Osteoblast (primary cell): ENCODE measurements at places on chromosomes 2 and 18. TPM values are rescaled to one million over a fixed set of nuclear protein-coding genes. Genes with fewer than 3 reads are reported as not detected.

DARS1 gene
- 100 and 119 TPM in 2 replicates for total RNA-seq

PLEK gene
- total RNA-seq = 0.36 TPM in 1 of 2 replicates, not detected in the other

IMPA2 gene
- 11.2 and 14.4 TPM in 2 replicates for total RNA-seq

MC4R gene
- under 0.01 TPM in 1 of 2 replicates, not detected in the other for total RNA-seq

FZD7 gene
- total RNA-seq = 64.8 and 73.8 TPM in 2 replicates

RTP5 gene
- not detected in 2 replicates for total RNA-seq

LDLRAD4 gene
- total RNA-seq = under 0.01 and 0.88 TPM in 2 replicates

DNA sequence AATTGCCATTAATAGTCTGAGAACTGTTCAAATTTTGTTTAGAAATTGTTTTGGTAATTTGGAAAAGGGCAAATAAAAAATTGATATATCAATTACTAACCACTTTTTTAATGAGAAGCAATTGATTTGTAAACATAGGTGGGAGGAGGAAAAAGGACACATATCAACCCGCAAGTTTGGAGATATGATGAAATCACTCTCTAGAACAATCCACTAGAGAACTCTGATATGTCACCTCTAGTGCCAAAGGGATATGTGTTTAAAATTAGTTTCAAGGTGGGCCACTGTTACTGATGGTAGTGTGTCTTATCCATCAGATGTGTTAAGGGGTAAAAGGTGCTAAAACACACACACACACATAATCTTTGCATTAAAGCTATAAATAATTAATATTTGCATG, 16.6 kb downstream of the IFIH1 start:
- H3K4me1 ChIP-seq = peaks cover 13% of the 10 kb centered on the region
- DNase-seq = no peak
- no peak overlapping the region for H3K27ac ChIP-seq
- no peaks in the 10 kb centered on the region for H3K36me3 ChIP-seq

DNA sequence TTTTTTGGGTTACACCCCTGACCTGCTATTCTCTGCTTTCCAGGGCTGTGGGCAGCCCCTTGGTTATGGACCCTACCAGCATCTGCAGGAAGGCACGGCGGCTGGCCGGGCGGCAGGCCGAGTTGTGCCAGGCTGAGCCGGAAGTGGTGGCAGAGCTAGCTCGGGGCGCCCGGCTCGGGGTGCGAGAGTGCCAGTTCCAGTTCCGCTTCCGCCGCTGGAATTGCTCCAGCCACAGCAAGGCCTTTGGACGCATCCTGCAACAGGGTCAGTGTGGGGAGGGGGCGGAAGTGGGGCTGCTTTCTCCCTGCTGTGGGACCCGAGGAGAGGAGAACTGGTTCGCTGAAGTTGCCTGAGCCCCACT, 9.7 kb upstream of the WNT10A start:
- peaks cover 85% of the 10 kb centered on the region for H3K27me3 ChIP-seq
- no peak overlapping the region for H3K4me3 ChIP-seq
- H3K27ac ChIP-seq = no peak overlapping the region
- H3K4me1 ChIP-seq = no peaks in the 10 kb centered on the region

DNA sequence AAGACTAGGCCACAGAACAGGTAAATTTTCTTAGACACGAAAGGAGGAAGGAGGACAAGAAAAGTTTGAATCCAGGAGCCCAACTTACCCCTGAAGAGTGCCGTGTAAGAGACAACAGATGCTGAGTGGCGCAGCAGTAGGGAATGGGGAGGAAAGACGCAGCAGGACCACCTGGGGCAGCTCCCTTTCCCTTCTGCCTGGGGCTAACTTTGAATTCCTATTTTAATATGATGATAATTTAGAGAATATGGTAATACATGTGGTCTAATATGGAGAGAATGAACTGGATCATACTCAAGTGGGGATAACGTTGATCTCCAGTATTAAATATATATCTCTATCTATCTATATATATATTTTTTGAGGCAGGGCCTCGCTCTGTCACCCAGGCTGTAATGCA, 69.3 kb downstream of the CLIP4 start:
- H3K36me3 ChIP-seq = peaks cover 21% of the 10 kb centered on the region
- H3K4me1 ChIP-seq = peaks cover 7% of the 10 kb centered on the region
- no peak overlapping the region for H3K27ac ChIP-seq
- DNase-seq = no peak
- H3K4me3 ChIP-seq = no peak overlapping the region
- no peaks in the 10 kb centered on the region for H3K27me3 ChIP-seq

DNA sequence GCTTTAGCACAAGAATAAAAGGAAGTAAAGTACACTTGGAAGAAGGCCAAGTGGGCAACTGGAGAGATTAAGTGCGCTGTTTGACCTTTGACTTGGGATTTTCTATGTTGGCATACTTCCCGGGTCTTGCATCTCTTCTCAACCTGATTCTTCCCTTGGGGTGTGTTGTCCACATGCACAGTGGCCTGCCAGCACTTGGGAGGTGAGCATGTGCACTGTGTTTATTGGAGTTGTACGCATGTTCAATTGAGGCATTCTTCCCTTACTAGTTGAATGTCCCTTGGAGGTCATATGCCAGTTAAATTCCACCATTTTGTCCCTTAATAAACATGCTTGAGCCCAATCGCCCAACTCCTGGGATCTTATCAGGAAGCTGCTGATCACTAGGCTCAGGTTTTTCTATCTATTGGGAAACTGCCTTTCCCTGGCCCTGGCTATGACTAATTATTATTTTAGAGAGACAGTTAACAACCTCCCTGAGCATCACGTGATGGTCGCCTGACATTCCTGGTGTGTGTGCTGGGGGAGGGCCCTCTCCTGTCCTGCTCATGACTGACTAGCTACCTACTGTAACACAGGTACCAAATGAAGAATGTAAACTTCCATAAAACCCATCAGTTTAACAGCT, 62.5 kb upstream of the RAPGEF4 start:
- no peak overlapping the region for H3K4me3 ChIP-seq
- H3K27me3 ChIP-seq = no peaks in the 10 kb centered on the region
- no peak overlapping the region for H3K27ac ChIP-seq
- H3K4me1 ChIP-seq = peaks cover 13% of the 10 kb centered on the region

- no peaks in the 10 kb centered on the region for H3K27me3 ChIP-seq
- DNase-seq = no peak
- H3K4me1 ChIP-seq = no peaks in the 10 kb centered on the region
- no peak overlapping the region for H3K27ac ChIP-seq
These were observed 90.7 kb downstream of the DPP4 start for GRCh38 chr2:161983331-161983651.

DNA sequence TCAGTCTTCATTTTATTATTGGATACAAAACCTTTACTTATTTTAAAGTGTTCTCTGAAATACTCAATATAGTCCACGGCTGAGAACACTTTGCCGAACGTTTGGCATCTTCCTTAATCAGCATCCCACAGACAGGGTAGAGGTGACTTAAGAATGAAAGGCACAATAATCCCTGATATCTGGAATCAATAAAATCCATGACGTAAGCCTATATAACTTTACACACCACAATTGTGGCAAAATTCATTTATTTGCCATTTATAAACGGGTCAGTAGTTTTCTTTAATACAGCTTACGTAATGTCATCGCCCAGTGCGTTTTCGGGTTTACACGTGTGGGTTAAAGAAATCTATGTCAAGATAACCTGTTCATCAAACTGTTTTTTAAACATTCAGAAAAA, 1.3 kb downstream of the MGAT4A start:
- DNase-seq = no peak
- H3K27ac ChIP-seq = no peak overlapping the region
- H3K4me3 ChIP-seq = no peak overlapping the region
- no peaks in the 10 kb centered on the region for H3K4me1 ChIP-seq
- H3K27me3 ChIP-seq = peaks cover 70% of the 10 kb centered on the region

DNA sequence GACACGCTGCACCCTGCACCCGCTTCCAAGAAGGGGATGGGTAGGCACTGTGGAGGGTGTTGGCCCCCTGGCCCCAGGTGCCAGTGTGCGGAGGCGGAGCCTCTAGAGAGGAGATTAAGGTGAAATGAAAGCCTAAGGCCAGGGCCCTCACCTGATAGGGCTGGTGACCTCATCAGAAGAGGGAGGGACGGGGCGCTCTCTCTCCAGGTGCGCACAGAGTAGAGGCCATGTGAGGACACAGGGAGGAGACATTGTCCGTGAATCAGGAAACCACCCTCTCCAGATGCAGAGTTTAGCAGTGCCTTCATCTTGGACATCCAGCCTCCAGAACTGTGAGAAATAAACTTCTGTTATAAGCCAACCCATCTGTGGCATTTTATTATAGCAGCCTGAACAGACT, 62.3 kb downstream of the PSMG2 start:
- no peak for DNase-seq
- H3K27ac ChIP-seq = no peak overlapping the region
- H3K4me1 ChIP-seq = peaks cover 12% of the 10 kb centered on the region

DNA sequence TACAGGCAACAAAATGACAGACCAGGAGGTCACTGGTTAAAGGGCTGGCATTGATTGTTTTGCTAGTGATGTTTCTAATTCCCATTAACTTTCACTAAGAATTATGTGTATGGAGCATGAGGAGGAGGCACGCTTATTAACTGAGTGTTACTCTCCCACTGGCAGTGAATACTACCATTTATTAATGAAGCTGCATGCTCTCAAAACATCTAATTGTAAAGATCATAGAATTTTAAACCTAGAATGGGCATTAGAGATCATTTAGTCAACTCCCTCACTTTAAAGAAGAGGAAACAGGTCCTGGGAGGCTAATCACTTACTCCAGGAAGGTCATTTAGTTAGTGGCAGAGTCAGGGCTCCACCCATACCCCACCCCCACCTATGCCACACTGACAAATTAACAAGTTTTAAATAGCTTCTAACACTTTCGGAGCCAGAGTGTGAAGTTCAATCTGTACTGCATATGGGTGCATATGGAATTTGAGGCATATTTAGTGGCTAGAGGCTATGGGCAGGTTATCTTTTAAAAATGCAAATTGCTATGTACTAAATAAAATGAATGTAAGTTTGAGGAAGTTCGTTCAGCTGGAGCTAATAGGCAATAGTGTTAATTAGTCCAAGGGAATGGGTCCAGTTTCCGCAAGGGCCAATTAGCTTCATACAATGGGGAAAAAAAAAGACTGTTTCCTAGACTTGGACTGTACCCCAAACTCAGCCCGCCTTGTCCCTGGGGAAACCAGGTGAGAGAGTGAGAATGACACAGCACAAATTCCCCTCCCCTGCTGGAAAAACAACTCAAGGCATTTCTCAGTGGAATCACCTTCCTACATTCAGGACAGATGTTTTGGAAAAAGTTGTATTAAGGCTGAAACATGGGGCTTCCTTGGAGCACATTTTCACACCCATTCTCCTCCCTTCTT, 178.8 kb downstream of the ICOS start:
- no peak overlapping the region for H3K27ac ChIP-seq
- H3K4me3 ChIP-seq = no peak overlapping the region
- no peak for DNase-seq

DNA sequence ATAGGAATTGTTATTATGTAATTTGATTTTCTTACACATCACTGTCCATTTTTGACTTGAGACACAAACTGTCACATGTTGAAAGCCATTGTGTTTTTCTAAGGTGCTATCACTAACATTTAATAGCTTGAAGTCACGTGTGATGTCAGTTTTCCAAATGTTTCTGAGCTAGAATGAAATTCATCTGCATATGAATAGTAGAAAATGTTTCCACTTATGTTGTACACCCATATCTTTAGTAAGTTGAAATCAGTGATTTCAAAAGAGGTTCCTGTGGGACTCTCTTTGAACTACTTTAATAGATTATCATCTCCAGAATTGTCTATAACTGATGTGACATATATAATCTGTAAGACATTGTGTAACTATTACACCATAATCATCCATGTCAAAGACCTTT, 27.8 kb downstream of the ABCG5 start:
- peaks cover 3% of the 10 kb centered on the region for H3K36me3 ChIP-seq
- H3K27ac ChIP-seq = no peak overlapping the region
- H3K4me1 ChIP-seq = no peaks in the 10 kb centered on the region
- H3K27me3 ChIP-seq = no peaks in the 10 kb centered on the region
- DNase-seq = no peak

- peaks cover 2% of the 10 kb centered on the region for H3K4me1 ChIP-seq
- DNase-seq = peak; percentile 58
- H3K27ac ChIP-seq = no peak overlapping the region
- H3K4me3 ChIP-seq = no peak overlapping the region
These were observed 83.3 kb downstream of the RTP5 start for GRCh38 chr2:241952816-241953215.

DNA sequence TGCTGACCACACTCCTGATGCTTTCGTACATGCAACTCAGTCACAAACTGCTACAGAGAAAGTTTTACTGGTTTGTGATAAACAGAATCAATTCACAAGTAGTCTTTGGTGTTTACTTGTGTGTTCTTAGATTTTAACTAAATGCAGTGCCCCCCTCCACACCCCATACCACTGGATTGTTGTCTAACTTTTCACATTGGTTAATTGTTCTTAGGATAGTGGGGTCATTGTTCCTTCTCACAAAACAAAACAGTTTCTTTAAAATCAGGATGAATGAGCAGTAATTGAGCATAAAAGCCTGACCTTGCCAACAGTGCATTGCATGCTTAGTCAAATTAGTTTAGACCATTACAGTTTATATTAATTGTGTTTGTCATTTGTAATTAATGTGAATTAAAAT, 14.1 kb upstream of the PNPT1 start:
- H3K27ac ChIP-seq = no peak overlapping the region
- no peaks in the 10 kb centered on the region for H3K36me3 ChIP-seq
- no peak overlapping the region for H3K4me3 ChIP-seq
- DNase-seq = no peak
- H3K27me3 ChIP-seq = no peaks in the 10 kb centered on the region

- peaks cover 31% of the 10 kb centered on the region for H3K4me1 ChIP-seq
- H3K27ac ChIP-seq = peak overlapping the region; percentile 32
- H3K27me3 ChIP-seq = peaks cover 3% of the 10 kb centered on the region
These were observed 311.2 kb upstream of the PKDCC start for GRCh38 chr2:41736586-41736985.

DNA sequence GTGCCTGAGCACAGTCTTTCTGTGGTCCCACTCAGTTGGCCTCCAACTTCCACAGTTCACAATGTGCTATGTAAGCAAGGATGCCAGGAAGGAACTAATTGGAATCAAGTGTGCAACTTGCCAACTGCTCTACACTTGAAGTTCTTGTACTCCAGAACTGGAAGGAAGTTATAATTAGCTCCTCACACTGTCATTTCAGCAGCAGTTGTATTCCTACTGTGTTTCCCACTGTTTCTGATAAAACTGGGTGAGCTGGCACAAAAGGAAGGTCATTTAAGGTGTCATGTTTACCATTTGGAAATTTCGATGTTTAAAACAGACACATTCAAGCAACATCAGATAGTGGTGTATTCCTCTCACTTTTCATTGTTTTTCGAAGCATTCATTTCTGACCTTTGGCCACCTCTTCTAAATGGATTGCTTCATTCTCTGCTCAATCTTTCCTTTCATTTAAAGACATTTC, 84.2 kb downstream of the ANTXR1 start:
- peak overlapping the region; percentile 0 for H3K27ac ChIP-seq
- peaks cover 32% of the 10 kb centered on the region for H3K36me3 ChIP-seq
- no peak overlapping the region for H3K4me3 ChIP-seq
- H3K27me3 ChIP-seq = no peaks in the 10 kb centered on the region

DNA sequence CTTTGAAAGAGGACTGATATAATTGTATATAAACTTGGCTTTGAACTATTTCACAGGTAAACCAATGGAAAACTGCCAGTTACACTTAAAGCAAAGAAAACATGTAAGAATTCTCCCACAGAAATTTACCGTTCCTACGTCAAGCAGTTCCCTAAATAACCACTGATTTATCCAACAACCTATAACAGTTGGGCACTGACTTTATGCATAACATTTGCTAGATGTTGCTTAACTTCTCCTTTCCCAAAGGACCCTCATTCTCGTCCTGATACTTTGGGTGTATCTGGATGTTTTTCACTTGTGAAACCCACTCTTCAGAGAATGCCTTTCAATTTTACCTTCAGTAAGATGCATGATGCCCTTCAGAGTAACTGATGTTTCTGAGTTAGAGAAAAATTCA, 43.8 kb downstream of the STAT1 start:
- no peak overlapping the region for H3K27ac ChIP-seq
- no peak for DNase-seq
- no peaks in the 10 kb centered on the region for H3K27me3 ChIP-seq
- H3K36me3 ChIP-seq = peaks cover 97% of the 10 kb centered on the region
- no peaks in the 10 kb centered on the region for H3K4me1 ChIP-seq
